ENCODE measurements at places on chromosomes 6 and 20. TPM values are rescaled to one million over a fixed set of nuclear protein-coding genes. Genes with fewer than 3 reads are reported as not detected.

GRCh38 chr6:135883045-135883444 is 31.5 kb downstream of the PDE7B start:
- H3K27me3 ChIP-seq, result no peaks in the 10 kb centered on the region
- peaks cover 50% of the 10 kb centered on the region for H3K4me1 ChIP-seq
- no peaks in the 10 kb centered on the region for H3K36me3 ChIP-seq
- no peak overlapping the region for H3K27ac ChIP-seq
- DNase-seq, result no peak

HLA-DOA gene
- total RNA-seq, result 1.7 TPM

SCGN gene
- total RNA-seq, result not detected

MEP1A gene
- not detected for total RNA-seq

DNA sequence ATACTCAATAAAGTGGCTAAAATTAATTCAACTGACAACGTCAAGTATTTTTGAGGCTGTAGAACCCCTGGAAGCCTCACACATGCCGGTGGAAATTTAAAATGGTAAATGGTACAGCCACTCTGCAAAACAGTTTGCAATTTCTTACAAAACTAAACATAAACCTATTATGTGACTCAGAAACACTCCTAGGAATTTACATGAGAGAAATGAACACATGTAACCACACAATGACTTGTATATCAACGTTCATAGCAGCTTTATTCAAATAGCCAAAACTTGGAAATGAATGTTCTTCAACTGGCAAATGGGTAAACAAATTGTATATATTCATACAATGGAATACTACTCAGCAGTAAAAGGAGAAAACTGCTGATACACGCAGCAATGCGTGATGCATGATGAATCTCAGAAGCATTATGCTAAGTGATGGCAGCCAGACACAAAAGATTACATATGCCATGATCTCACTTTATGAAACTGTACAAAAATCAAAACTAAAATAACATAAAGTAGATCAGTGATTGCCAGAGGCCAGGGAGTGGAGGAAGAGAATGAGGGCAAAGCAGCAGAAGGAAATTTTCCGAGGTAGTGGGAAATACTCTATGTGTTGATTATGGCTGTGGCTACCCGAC is 112.5 kb downstream of the FAM50B start:
- H3K27ac ChIP-seq, result no peak overlapping the region
- no peak for DNase-seq
- H3K4me1 ChIP-seq, result no peaks in the 10 kb centered on the region
- H3K27me3 ChIP-seq, result no peaks in the 10 kb centered on the region

DNA sequence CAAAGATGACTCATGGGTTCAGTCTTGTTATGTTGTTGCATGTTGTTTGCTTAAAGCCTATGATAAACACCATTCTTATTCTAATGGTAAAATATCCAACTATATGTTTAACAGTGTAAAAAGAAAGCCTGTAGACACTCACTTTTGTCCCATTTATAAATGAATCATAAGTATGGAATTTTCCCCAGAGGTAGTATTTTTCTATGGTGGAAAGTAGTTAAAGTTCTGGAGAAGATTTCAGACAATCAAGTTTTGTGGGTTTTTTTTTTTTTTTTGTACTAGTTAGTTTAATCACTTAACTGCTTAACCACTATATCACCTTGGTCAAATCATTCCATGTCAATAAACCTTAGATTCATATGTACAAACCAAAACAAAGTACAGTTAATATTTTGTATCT is 35.8 kb downstream of the PTCHD4 start:
- DNase-seq, result no peak
- no peak overlapping the region for H3K27ac ChIP-seq
- H3K36me3 ChIP-seq, result no peaks in the 10 kb centered on the region
- peaks cover 10% of the 10 kb centered on the region for H3K27me3 ChIP-seq
- no peak overlapping the region for H3K4me3 ChIP-seq

BTBD9 gene
- 12.2 TPM for total RNA-seq

GRCh38 chr6:99416892-99417767 is 8.0 kb downstream of the PNISR start:
- H3K4me1 ChIP-seq, result peaks cover 58% of the 10 kb centered on the region
- H3K36me3 ChIP-seq, result peaks cover 35% of the 10 kb centered on the region
- no peaks in the 10 kb centered on the region for H3K27me3 ChIP-seq
- peak overlapping the region; percentile 60 for H3K27ac ChIP-seq
- no peak overlapping the region for H3K4me3 ChIP-seq
- DNase-seq, result no peak

GRCh38 chr6:163200694-163201093 is 213.8 kb upstream of the QKI start:
- no peak overlapping the region for H3K27ac ChIP-seq
- no peak for DNase-seq
- H3K4me1 ChIP-seq, result no peaks in the 10 kb centered on the region

FKBP1C gene
- total RNA-seq, result 2.0 TPM

COL21A1 gene
- total RNA-seq, result not detected

DNA sequence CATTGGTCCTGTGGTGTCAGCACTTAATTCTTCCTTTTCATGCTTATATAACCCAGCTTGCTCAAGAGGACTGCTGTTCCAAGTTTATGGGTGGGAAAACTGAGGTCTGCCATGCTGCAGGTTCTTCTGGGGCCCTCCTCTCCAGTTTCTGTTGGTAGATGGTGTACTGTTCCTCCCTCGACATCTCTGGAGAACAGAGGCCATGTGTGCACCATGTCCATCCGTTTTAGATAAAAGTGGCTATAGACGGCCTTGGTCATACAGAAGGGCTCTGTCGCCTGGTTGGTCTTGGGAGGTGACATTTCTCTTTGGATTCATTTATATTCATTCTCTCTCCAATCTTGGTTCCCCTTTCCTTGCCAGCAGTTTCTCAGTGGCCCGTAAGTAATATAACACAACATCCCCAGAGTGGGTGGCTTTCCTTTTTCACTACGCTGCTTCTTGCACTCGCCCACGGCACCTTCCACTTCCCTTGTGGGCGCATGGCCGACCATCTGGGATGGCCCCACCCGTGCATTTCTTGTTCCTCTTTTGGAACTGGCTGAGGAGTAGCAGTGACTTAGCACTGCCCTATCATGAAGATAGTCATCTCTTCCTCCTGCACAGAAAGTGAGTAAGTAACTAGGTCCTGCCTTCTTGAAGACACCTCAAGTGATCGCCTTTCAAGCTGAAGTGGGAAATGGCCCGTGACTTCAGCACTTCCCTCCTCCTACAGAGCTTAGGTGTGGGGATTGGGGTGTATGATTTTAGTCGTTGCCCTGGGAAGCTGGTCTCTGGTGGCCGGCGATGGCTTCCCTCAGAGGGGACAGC is 94.2 kb downstream of the RREB1 start:
- H3K27me3 ChIP-seq, result no peaks in the 10 kb centered on the region
- H3K4me1 ChIP-seq, result peaks cover 22% of the 10 kb centered on the region
- H3K36me3 ChIP-seq, result peaks cover 18% of the 10 kb centered on the region

POU5F1 gene
- not detected for total RNA-seq

GRCh38 chr20:829551-829950 is 4.0 kb upstream of the FAM110A start:
- no peaks in the 10 kb centered on the region for H3K27me3 ChIP-seq
- H3K36me3 ChIP-seq, result no peaks in the 10 kb centered on the region
- H3K4me3 ChIP-seq, result no peak overlapping the region
- peaks cover 7% of the 10 kb centered on the region for H3K4me1 ChIP-seq
- H3K27ac ChIP-seq, result no peak overlapping the region
- DNase-seq, result no peak

DNA sequence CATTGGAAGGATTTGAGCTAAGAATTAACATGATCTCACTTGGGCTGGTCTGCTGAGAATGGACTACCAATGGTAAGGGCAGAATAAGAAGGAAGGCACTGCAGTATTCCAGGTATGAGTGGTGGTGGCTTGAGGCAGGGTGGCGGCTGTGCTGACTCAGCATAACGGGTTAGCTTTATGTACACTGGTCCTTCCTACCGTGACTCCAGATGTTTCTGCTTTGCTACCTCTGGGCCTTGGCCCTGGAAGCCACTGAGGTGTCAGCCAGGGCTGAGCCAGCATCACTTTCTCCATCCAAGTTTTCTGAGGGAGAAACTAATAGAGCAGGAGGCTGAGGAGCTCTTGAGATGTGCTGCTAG is 12.9 kb upstream of the BTN3A3 start:
- H3K36me3 ChIP-seq, result peaks cover 3% of the 10 kb centered on the region
- H3K4me3 ChIP-seq, result no peak overlapping the region
- peak; percentile 21 for DNase-seq
- no peaks in the 10 kb centered on the region for H3K27me3 ChIP-seq
- H3K27ac ChIP-seq, result no peak overlapping the region

Measured in activated CD4-positive, alpha-beta T cell treated with anti-CD3 and anti-CD28 coated beads for 36 hours (primary cell).